ENCODE measurements at places on chromosomes 16 and 17.

DNA sequence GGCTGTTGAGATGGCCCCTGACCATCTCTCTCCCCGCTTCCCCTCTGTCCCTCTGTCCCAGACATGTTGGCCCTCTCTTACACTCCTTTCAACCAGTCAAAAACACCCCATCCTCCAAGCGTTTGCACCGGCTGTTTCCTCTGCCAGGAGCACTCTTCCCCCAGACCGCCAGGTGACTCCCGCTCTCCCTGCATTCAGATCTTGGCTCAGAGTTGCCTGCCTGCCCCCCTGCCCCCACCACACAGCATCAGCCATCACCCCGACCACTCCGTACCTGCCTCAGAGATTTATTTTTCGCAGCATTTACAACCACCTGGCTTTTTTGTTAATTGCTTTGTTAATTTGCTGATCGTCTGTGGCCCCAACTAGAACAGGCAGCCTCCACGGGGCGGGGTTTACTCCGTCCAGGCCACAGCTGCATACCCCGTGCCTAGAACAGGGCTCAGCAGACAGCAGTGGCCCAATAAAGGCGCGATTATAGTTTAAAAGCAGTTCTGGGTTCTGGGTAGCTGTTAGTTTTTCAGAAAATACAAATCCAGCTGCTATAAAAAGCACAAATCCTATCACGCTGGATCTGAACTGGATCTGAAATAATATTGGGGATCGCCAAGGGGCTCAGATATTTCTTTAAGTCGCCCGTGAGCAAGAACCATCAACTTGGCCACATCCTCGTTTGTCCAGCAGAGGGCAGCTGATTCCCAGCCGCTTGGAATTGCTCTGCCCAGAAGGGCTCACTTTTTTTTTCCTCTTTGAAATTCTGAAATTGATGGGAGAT lies 173.6 kb downstream of the IRF8 start:
- peak; percentile 9 for DNase-seq

GRCh38 chr17:81044764-81045589 lies 10.0 kb downstream of the BAIAP2 start:
- DNase-seq: no peak

DNA sequence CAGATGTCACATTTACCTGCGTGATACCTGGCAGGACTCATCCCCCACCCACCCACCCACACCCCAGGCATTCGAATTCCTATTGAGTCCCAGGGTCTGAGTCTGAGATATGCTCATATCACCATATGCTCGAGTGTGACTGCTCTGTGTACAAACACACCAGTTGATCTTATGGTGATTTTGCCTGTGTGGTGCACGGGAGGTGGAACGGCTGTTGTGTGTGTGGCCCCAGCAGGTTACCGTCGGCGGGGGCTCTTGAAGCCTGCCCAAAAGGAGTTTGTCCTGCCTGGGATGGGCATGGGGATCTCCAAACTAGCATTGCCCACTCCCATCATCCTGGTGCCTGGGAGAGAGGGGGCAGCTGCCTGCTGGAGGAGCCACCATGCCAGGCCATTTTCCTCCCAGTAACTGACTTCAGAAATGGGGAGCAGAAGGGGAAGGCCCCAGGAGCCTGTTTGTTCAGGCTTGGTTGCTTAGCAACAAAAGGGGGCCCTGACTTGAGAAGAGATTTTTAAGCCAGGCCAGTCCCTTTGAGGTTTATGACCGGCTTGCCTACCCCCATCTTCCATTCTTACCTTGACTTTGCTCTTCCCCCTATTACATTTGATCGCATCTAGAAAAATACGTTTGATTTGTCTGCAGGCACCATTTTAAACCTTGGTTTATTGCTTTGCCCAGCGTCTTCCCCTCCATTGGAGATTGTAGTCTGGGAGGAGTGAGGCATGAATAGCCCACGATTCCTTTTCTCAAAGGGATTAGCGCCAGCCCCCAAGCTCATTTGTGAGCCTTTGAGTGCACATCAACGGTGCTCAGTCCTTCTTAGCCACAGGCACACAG lies 217.7 kb downstream of the CCDC182 start:
- DNase-seq: no peak

GRCh38 chr17:45345246-45345553 lies 28.4 kb upstream of the MAP3K14 start:
- no peak for DNase-seq

GRCh38 chr17:53061446-53061845 lies 761.3 kb upstream of the KIF2B start:
- no peak for DNase-seq

DNA sequence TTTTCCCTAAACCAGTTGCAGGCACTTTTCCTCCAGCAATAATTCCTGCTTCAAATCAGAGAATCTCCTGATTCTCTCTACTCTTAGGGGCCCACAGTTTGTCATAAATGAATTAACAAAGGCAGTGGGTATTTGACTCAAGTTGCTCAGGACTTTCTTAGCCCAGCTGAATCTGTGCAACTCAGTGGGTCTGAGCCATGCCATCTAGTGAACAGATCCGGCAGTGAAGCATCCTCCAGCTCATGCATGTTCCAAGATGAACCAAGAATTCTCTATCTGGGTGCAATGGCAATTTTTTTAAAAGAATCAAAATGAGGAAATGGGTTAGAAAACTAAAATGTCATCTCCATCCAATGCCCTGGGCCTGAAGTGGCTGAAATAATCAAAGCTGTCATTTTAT lies 575.2 kb upstream of the CDH11 start:
- DNase-seq: no peak

- no peak for DNase-seq
Observed at GRCh38 chr16:58039829-58040495, 14.4 kb downstream of the MMP15 start.

DNA sequence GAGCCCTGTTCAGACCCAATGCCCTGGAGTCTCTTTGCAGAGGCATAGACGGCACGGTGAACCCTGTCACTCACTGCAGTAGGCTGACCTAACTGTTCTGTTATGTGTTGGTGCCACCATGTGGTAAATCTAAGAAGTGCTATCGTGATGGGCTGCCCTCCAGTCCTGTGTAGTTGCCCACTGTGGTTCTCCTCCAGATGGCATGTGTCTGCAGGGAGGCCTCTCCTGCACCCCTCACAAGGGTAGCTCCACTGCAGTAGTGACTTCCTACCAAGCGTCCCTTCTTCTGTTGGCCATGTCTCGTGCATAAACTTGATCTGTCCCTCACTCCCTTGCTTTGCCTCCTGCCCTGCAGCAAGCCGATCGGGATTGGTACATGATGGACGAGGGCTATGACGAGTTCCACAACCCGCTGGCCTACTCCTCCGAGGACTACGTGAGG lies 5.8 kb downstream of the DHX38 start:
- peak; percentile 19 for DNase-seq
